ENCODE measurements at places on chromosomes 13 and 19.

GRCh38 chr19:40659116-40659515 is 31.3 kb downstream of the NUMBL start:
- no peak for DNase-seq

DNA sequence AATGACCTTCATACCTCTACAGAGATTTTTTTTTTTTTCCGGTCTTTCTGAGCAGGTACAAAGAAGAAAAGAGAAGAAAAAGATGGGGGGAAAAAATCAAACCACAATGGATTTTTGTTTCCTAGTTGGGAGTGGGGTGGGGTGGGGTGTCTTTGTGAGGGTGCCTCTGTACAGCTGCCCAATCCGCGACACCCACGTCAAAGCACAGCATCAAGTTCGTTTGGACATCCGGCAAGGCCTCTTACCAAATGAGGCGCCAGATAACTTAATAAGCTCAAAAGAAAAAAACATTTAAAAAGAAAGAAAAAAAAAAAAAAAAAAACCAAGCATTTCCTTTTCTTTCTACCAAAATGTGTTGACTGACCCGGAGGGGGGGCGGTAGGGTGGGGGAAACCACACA is 70.3 kb upstream of the NFIC start:
- DNase-seq, result no peak

DNA sequence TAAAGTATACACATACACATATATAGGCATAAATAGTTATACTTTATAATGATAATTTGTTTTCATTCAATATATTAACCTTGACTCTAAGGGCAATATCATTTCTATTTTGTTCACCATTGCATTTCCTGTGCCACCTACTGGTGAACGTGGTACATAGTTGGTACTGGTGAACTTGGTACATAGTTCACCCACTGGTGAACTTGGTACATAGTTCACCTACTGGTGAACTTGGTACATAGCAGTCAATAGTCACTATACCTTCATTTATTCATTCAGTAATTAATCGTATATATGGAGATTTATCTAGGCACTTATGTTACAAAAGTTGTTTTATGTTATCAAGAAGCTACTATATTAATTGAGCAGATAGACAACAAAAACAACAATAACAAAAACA is 172.6 kb upstream of the ATXN8OS start:
- DNase-seq, result no peak

DNA sequence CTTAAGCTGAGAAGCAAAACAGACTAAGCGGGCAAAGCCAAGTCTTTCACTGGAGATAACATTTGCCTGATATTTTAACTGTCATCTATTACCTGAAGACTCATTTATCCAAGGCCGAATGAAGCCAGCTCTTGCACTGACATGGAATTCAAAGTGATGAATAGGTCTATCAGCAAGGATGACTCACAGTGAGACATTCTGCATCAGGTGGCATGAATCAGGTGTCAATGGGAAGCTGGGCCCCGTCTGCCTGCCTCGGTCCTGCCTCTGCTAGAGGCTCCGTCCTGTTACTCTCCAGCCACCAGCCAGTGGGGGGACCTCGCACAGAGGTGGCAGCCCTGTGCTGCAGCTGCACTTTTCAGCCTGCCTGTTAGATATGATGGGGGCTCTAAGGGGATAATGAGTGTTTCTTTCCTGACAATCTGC is 23.5 kb downstream of the STARD13 start:
- no peak for DNase-seq

DNA sequence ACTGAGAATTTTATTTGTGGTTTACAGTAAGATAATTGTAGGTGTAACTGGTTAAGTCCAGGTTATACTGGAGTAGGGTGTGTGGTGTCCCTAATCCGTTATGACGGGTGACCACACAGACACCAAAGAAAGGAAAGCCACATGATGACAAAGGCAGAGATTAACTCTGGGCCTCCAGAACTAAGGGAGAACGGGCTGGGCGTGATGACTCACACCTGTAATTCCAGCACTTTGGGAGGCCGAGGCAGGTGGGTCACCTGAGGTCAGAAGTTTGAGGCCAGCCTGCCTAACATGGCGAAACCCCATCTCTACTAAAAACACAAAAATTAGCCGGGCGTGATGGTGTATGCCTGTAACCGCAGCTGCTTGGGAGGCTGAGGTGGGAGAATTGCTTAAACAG is 10.2 kb upstream of the FUT2 start:
- DNase-seq, result no peak

DNA sequence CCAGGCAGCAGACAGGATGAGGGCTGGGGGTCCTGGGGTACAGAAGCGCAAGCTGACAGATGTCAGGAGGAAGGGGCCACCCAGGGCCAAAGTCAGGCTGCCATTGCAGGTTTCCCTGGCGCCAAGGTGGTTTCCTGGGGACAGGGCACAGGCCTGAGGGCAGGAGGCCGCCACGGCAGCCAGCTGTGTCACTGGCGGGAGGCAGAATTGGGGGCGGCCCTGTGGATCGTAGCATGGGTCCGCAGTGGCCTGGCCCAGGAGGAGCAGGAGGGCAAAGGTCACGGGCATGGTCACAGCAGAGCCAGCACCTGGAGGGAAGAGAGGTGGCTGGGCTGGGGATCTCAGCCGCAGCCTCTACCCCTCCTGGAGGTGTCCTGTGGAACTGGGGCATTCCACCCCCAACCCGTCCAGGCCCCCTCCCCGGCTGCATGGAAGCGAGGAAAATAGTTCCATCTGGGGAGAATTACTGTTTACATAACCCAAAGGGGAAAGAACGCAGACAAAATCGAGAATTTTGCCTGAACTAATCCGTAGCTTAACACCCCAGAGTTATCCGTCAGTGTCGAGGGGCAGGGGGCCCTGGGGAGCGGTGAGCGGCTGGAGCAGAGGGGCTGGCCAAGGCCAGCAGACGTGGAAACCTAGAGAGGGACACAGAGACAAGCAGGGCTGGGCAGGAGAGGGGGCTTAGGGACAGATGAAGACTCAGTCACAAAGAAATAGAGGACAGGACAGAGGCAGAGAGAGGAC is 1.9 kb downstream of the NTN5 start:
- no peak for DNase-seq

GRCh38 chr13:94327318-94327717 is 152.2 kb downstream of the DCT start:
- DNase-seq, result no peak

DNA sequence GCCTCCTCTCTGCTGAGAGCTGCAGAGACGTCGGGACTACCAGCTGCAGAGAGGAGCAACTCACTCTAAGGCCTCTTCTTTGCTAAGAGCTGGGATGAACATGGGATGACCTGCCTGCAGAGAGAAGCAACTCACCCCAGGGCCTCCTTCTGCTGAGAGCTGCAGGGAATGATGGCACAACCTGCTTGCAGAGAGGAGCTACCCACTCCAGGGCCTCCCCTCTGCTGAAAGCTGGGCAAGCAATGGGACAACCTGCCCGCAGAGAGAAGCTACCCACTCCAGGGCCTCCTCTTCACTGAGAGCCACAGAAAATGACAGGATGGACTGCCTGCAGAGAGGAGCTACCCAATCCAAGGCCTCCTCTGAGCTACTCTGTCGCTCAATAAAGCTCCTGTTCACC is 6.9 kb upstream of the MLLT1 start:
- no peak for DNase-seq

DNA sequence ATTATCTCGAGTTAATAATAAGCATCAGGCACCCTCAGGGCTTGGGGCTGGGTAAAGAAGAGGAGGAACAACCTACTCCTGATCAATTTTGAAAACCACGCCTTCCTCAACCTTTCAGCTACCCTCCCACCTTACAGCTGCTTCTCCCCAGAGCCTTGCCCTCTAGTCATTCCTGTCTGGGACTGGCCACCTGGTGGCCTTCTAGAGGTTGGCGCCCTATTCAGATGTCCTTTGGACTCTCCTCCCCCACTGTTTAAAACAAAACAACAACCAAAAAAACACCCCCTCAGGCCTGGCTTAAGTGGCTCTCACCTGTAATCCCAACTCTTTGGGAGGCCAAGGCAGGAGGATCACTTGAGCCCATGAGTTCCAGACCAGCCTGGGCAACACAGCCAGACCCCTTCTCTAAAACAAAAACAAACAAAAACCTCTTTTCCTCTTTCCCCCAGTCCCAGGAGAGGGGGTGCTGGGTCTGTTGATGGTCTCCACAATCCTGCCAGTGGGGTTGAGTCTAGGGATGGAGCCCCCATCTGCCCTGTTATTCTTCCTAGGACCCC is 62.3 kb downstream of the CCDC70 start:
- no peak for DNase-seq

- DNase-seq, result no peak
Observed at GRCh38 chr13:74683411-74683810, 549.2 kb upstream of the KLF12 start.

DNA sequence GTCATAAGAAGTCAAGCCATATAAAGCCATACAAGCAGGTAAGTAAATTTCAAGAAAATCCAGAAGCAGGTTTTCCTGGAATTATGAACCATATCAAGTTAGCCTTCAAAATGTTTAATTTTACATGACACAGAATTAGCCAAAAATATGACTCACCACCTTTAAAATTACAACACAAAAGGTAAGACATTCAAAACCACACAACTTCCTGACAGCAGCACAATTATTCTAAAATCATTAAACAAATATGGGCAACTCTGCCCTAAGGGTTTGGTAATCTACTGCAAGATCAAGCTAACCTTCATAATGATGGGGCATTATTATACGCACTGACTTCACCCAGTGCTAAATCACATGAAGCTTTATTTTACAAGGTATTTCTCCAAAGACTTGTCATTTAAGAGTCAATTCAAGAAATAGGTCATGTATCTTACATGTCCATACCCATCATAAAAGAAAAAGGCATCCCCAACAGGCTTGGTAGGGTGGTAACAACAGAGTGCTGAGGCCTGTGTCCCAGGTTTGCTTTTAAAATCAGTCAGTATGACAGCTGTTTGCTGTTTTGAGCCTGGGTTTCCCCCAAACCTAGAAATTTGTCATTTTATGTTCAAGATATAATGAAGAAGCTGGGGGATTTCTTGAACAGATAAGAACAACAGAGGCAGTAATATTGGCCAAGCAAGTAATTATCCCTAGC is 15.2 kb downstream of the RCBTB1 start:
- DNase-seq, result no peak

DNA sequence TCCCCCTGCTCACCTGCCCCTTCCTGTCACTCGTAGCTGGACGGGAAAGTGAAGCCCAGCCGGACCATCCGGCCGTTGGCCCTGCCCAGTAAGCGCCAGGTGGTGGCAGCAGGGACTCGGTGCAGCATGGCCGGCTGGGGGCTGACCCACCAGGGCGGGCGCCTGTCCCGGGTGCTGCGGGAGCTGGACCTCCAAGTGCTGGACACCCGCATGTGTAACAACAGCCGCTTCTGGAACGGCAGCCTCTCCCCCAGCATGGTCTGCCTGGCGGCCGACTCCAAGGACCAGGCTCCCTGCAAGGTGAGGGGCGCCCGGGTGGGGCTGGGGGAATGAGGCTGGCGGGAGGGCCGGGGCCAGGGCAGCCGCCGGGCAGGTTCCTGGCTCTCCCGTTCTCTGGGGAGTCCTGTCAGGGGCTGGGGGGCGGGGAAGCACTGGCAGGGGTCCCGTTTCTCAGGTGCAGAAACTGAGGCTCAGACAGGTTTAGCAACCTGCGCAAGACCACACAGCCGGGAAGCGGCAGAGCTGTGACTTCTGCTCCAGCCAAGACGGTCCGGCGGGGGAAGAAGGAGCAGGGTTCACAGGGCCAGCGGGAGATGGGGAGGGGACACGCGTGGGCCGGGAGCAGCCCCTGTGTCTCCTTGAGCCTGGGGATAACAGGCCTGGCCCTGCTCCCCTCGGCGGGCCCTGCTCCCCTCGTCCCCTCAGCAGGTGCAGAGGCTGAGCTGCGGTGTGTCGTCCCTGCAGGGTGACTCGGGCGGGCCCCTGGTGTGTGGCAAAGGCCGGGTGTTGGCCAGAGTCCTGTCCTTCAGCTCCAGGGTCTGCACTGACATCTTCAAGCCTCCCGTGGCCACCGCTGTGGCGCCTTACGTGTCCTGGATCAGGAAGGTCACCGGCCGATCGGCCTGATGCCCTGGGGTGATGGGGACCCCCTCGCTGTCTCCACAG is 5.3 kb downstream of the GZMM start:
- no peak for DNase-seq

DNA sequence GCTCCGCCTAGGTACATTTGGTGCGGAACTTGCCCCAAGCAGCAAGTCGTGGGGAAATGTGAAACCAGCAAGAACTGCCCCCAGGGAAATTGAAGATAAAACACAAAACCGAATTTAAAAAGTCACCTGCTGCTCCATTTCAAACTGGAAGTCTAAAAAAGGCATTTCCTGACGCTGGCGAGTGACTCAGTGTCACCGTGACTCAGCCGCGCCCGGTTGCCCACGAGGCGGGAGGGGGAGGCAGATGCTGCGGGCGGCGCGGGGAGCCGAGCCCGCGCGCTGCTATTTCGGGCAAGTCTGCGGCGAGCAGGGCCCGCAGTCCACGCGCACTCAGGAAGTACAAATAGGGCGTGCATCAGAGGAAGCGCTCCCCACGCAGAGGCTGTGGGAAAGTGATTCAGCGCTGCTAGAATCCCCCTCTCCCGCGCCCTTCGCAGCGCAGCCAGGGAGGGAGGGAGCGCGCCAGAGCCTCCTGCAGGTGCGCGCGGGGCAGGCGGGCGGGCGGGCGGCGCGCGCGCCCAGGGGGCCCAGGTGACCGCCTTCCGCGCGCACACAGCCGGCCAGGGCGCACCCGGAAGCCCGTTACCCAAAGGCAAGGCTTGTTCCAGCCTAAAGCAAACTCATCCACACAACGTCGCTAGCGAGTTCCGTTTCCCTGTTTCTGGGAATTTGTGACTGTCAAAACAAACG is 168.8 kb downstream of the COL4A1 start:
- DNase-seq, result no peak

GRCh38 chr19:51458051-51458645 is at the start of gene SIGLEC8:
Gene SIGLEC8, minus strand, starts transcription at chr19:51458454. Its CDS starts 67 bp downstream, at chr19:51458387.
- no peak for DNase-seq

DNA sequence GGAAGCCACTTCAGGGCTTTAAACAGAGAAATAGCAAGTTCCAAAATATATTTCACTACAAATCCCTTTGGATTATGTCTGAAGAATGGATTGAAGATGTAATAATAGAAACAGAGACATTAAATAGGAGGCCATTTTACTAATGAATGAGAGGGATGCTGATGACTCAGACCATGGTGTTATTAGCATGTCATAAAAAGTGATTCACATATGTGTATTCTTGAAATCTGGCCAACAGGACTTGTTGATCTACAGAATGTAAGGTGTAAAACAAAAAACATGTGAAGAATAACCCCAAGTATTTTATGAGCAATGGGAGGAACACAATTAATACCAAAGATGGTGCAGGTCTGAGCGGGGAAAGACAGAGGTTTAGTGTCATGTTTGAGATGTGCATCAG is 873.7 kb downstream of the SLITRK5 start:
- no peak for DNase-seq

DNA sequence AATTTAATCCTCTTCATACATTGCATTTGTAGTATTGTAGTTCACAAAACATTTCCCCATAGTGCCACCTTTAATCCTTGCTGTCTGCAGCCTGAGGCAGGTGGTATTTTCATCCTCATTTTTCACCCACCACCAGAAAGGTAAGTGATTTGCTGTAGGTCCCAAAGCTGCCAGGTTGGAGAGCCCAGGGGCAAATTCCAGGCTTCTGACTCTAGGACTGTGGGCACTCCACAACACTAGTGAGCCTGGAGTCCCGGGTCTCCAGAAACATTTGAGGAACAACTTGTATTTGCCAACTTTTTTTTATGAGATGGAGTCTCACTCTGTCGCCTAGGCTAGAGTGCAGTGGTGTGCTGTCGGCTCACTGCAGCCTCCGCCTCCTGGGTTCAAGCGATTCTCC is 6.2 kb downstream of the ILF3 start:
- DNase-seq, result no peak

GRCh38 chr13:79448413-79448812 is 32.5 kb upstream of the NDFIP2 start:
- DNase-seq, result no peak

- DNase-seq, result no peak
Observed at GRCh38 chr13:20801707-20802106, 27.9 kb upstream of the EEF1AKMT1 start.
